Left lung (tissue), 14 donors: ENCODE measurements at places on chromosomes 11 and 22. TPM values are rescaled to one million over a fixed set of nuclear protein-coding genes. Genes with fewer than 3 reads are reported as not detected.
A peak's percentile ranks its signal among the peaks of the same experiment; 100 is the strongest.

PGR gene
- 2.2 TPM for total RNA-seq

DNA sequence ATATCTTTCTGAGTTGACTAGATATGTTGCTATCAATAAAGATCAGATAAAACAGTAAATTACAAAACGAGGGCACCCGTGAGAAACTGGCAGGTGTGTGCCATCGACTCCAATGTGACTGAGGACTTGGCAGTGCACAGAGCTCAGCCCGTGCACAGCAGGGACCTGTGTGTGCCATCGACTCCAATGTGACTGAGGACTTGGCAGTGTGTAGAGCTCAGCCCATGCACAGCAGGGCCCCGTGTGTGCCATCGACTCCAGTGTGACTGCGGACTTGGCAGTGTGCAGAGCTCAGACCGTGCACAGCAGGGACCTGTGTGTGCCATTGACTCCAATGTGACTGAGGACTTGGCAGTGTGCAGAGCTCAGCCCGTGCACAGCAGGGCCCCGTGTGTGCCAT is 347.2 kb upstream of the B3GAT1 start:
- DNase-seq: no peak
- no peaks in the 10 kb centered on the region for H3K4me1 ChIP-seq
- H3K36me3 ChIP-seq: no peaks in the 10 kb centered on the region
- peaks cover 11% of the 10 kb centered on the region for H3K27me3 ChIP-seq

GRCh38 chr11:95714843-95715776 is 74.5 kb downstream of the FAM76B start:
- H3K27ac ChIP-seq: no peak overlapping the region
- no peaks in the 10 kb centered on the region for H3K36me3 ChIP-seq
- no peaks in the 10 kb centered on the region for H3K4me1 ChIP-seq

DNA sequence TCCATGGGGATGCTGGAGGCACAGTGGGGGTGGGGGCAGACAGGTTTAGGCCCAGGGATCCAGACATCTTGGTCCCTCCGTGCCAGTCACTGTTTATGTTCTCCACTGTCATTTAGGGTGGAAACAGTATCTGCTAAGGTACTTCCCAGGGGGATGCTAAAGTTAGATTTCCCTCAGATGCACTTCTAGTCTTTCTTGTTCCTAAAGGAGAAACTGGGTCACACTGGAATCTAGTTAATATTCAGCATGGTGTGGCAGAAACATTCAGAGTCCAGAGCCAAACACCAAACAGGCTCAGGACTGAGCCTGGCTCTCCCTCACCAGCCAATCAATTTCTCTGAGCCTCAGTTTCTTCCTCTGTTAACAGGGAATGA is 83.4 kb upstream of the PLET1 start:
- H3K36me3 ChIP-seq: no peaks in the 10 kb centered on the region
- no peak for DNase-seq
- no peak overlapping the region for H3K27ac ChIP-seq

DNA sequence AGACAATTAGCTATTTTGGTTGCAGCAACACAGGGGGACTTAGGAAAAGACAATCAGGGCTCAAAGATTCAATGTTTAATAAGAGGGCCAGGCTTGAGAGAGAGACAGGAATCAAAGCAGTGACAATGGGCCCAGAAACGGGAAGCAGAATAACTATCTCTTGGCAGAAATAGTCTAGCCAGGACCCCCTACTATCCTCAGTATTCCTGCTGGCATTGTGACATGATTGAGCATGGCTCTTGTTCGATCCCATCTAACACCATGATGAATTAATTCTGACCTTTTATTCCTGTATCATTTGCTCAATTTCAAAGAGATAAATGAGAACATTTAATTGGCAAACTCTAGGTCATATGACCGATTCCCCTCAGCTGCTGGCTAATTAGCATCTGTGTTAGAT is 12.8 kb upstream of the ANO5 start:
- no peaks in the 10 kb centered on the region for H3K4me1 ChIP-seq
- H3K27ac ChIP-seq: no peak overlapping the region
- no peaks in the 10 kb centered on the region for H3K27me3 ChIP-seq
- no peaks in the 10 kb centered on the region for H3K36me3 ChIP-seq

MMP1 gene
- 1.8 TPM for total RNA-seq

GRIK4 gene
- total RNA-seq: 0.76 TPM

GRCh38 chr11:68266936-68267880 is 4.6 kb downstream of the C11orf24 start:
- no peaks in the 10 kb centered on the region for H3K27me3 ChIP-seq
- H3K4me1 ChIP-seq: peaks cover 24% of the 10 kb centered on the region
- DNase-seq: no peak
- no peak overlapping the region for H3K27ac ChIP-seq
- H3K4me3 ChIP-seq: no peak overlapping the region

GVQW3 gene
- total RNA-seq: 1.4 TPM

GRCh38 chr22:46138058-46138797 is 12.1 kb upstream of the PPARA start:
- no peaks in the 10 kb centered on the region for H3K36me3 ChIP-seq
- H3K4me1 ChIP-seq: no peaks in the 10 kb centered on the region
- no peak overlapping the region for H3K27ac ChIP-seq
- H3K4me3 ChIP-seq: no peak overlapping the region

GRCh38 chr22:29083933-29084591 is 11.2 kb downstream of the KREMEN1 start:
- H3K27me3 ChIP-seq: no peaks in the 10 kb centered on the region
- no peak overlapping the region for H3K4me3 ChIP-seq
- H3K36me3 ChIP-seq: no peaks in the 10 kb centered on the region
- DNase-seq: no peak
- H3K27ac ChIP-seq: peak overlapping the region; percentile 86

DNA sequence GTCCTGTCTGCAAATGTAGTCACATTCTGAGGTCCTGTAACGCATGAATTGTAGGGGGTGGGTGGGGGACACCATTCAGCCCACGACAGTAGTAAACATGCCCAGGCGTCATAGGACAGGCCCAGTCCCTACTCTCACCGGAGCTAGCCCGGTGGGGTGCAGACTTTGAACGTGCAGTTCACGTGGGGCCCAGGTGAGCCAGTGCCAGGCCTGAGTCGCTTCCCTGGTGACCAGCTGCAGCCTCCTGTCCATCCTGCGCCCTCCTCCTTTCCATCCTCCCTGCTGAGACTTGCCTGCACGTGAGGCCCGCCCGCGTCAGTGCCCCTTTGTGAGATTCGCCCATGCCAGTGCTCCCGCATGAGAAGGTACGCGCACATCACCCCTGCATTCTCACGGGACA is 116.8 kb downstream of the WNT7B start:
- H3K27ac ChIP-seq: no peak overlapping the region
- H3K36me3 ChIP-seq: no peaks in the 10 kb centered on the region
- H3K27me3 ChIP-seq: no peaks in the 10 kb centered on the region
- peaks cover 8% of the 10 kb centered on the region for H3K4me1 ChIP-seq
- no peak for DNase-seq
- H3K4me3 ChIP-seq: no peak overlapping the region

- H3K4me1 ChIP-seq: peaks cover 13% of the 10 kb centered on the region
- no peak overlapping the region for H3K4me3 ChIP-seq
- no peak overlapping the region for H3K27ac ChIP-seq
- DNase-seq: peak; percentile 55
- H3K36me3 ChIP-seq: no peaks in the 10 kb centered on the region
- H3K27me3 ChIP-seq: no peaks in the 10 kb centered on the region
Observed at GRCh38 chr11:57493507-57494503, 21.7 kb downstream of the SLC43A1 start.

DAGLA gene
- total RNA-seq: 4.3 TPM

SSRP1 gene
- total RNA-seq: 86.3 TPM

DNA sequence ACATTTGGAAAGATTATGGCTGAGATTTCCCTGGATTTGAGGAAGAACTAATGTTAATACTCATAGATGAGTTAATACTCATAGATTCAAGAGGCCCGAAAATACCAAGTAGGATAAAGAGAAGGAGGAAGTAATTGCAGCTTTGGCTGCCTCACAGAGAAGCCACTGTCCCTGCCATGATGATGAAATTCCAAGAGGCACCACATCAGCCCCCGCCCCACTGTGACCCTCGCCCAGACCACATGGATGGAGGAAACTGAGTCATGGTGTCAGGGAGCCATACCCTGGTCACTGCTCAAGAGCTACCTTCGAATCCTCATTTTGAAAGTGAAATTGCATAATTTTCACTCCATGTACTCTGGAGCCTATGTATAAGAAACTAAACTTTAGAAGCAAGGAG is 92.9 kb upstream of the SLC22A12 start:
- peak; percentile 37 for DNase-seq
- no peak overlapping the region for H3K27ac ChIP-seq
- no peaks in the 10 kb centered on the region for H3K27me3 ChIP-seq
- H3K4me3 ChIP-seq: no peak overlapping the region
- no peaks in the 10 kb centered on the region for H3K4me1 ChIP-seq

MPZL2 gene
- total RNA-seq: 117 TPM

KRTAP5-8 gene
- total RNA-seq: 0.31 TPM

- no peaks in the 10 kb centered on the region for H3K36me3 ChIP-seq
- no peaks in the 10 kb centered on the region for H3K4me1 ChIP-seq
- no peak for DNase-seq
- no peak overlapping the region for H3K27ac ChIP-seq
- no peaks in the 10 kb centered on the region for H3K27me3 ChIP-seq
Observed at GRCh38 chr22:42844756-42845155, 12.3 kb downstream of the ARFGAP3 start.

- peaks cover 100% of the 10 kb centered on the region for H3K36me3 ChIP-seq
- no peaks in the 10 kb centered on the region for H3K4me1 ChIP-seq
- H3K27ac ChIP-seq: no peak overlapping the region
- H3K27me3 ChIP-seq: no peaks in the 10 kb centered on the region
- H3K4me3 ChIP-seq: no peak overlapping the region
Observed at GRCh38 chr11:118497831-118498230, 29.4 kb upstream of the TTC36 start.

AGBL2 gene
- total RNA-seq: 2.6 TPM

APOL1 gene
- total RNA-seq: 109 TPM

C11orf65 gene
- 0.37 TPM for total RNA-seq

DNA sequence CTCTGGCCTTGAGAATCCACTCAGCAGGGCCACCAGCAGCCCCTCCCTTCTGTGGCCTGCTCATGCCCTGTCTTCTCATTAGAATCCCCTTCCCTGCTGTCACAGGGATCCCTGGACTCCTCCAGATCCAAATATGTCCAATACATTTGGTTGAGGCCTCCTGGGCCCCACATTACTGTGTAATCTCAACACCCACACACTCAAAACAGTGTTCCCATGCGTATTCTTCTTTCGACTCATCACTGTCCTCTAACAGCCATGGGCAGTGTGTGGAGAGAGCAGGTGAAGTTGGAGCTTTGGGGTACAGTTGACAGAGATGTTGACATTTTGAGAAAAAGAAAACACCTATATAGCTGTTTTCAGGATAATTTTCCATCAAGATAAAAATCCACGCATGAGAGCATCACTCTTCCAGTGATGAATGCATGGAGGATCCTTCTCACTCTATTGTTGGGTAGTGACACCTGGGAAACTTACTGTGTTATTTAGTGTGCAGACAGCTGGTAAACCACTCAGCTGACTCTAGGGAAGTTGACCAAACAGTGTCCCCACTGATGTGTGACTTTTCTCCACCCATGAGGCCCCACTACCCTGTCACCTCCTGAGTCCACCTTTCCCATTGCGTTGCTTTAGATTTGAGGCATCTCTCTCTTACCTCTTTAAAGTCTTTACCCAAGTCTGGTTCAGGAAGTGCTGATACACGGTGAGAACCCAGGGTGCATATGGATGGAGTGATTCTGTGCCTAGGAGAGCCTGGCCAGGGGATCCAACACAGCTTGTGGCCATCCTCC is 28.7 kb upstream of the VPREB1 start:
- no peak overlapping the region for H3K27ac ChIP-seq
- H3K4me3 ChIP-seq: no peak overlapping the region
- H3K4me1 ChIP-seq: no peaks in the 10 kb centered on the region
- H3K27me3 ChIP-seq: no peaks in the 10 kb centered on the region

FOXR1 gene
- total RNA-seq: not detected

DNA sequence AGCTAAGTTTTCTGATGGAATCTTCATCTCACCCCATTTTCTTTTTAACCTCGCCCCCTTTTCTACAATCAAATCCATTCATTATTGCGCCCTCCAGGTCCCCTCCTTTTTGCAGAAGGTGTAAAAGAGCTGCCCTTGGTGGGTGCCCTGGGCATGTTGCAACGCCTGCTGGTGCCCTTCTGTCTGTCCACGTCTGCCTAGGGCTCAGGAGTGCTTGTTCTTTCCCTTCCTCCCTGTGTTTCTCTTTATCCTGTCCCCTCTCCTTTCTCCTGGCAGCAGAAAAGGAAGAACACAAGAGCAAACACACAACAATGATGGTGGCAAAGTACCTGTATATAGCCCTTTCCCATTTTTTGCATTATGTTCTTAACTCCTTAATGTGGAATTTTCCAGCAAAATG is 6.2 kb upstream of the TLCD5 start:
- peaks cover 12% of the 10 kb centered on the region for H3K4me1 ChIP-seq
- no peak overlapping the region for H3K27ac ChIP-seq
- DNase-seq: no peak
- no peak overlapping the region for H3K4me3 ChIP-seq

GRCh38 chr11:122363296-122363695 is 247.3 kb upstream of the BLID start:
- no peak for DNase-seq
- H3K27me3 ChIP-seq: no peaks in the 10 kb centered on the region
- H3K4me1 ChIP-seq: peaks cover 3% of the 10 kb centered on the region
- no peak overlapping the region for H3K4me3 ChIP-seq
